ENCODE measurements at places on chromosomes 2 and 18.

DNA sequence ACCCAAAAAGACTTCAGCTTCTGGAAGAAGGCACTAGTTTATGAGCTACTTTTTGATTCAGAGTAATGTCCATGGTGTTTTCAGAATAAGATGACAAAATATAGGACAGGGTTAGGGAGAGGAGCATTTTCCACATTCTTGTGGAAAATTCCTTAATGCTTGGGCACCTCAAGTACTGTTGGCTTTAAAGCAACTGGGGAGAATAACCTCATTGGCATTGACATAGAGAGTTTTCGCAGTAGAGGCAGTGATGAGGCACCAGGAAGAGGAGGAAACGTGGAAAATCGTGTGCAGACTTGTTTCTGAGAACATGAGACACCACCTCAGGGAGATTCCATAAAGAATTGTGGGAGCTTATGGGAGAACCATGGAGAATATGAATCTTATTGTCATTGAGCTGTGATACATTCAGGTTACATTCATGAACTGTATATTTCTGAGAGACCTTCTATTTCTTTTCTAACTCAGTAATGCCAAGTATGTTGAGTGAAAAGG, 929.0 kb upstream of the NRXN1 start:
- no peak for DNase-seq

DNA sequence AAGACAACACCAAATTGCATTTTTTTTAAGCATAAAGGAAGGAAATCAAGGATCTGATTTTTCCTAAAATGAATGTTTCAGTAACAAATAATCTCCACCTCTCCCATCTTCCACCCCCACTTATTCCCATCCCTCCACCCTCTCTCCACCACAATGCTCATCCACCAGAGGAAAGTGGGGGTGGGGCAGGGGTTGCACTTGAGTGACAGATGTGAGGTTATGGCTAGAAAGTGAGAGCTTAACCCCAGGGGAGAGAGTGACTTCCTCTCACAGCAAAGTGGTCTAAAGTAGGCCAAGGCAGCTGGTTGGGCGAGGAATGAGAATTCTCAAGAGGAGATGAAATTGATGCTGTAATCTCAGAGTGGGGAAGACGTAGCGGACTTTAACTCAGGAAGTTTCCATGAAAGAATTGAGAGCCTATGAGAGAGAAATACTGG, 104.7 kb downstream of the HNRNPLL start:
- no peak for DNase-seq

DNA sequence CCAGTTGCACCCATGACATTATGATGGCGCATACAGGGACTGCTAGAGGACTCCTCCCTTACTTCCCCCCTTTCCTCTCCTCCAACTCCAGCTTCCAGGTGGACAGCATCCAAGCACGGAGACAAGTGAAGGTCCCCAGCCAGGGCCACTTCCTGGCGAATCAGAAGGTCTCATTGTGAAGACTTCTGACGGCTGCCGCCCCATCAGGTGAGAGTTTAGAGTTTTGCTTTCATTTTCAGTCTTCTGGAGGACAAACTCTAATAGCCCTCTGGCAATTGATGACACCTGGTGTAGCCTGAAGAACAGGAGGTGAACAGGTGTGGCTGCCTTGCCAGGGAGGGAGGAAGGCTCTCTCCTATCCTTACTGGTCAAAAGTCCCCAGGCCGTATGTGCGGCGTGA, 77.3 kb upstream of the KCNH7 start:
- no peak for DNase-seq

GRCh38 chr2:21821672-21822227, 698.0 kb downstream of the TDRD15 start:
- no peak for DNase-seq

GRCh38 chr2:216851486-216852090, 8.3 kb downstream of the TNP1 start:
- DNase-seq: no peak

GRCh38 chr2:9052821-9053533, 49.5 kb upstream of the MBOAT2 start:
- DNase-seq: no peak

GRCh38 chr2:237121321-237121720, 35.6 kb downstream of the COPS8 start:
- no peak for DNase-seq

DNA sequence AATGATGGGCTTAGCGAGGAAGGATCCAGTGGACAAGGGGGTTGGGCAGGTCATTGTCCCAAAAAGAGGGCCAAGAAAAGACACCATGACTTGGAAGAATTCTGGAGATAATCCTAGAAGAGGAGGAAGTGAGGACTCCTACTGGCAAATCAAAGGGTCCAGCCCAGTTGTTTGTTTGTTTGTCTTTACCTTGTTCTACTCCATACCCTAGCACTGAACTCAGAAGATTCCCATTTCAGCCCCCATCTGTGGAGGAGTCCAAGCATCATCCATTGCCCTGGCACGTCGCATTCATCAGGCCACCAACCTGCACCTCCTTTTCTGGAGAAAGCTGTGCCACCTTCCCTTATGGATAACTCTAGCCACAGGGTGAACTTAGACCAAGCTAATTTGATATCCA, 326.2 kb downstream of the EN1 start:
- no peak for DNase-seq

DNA sequence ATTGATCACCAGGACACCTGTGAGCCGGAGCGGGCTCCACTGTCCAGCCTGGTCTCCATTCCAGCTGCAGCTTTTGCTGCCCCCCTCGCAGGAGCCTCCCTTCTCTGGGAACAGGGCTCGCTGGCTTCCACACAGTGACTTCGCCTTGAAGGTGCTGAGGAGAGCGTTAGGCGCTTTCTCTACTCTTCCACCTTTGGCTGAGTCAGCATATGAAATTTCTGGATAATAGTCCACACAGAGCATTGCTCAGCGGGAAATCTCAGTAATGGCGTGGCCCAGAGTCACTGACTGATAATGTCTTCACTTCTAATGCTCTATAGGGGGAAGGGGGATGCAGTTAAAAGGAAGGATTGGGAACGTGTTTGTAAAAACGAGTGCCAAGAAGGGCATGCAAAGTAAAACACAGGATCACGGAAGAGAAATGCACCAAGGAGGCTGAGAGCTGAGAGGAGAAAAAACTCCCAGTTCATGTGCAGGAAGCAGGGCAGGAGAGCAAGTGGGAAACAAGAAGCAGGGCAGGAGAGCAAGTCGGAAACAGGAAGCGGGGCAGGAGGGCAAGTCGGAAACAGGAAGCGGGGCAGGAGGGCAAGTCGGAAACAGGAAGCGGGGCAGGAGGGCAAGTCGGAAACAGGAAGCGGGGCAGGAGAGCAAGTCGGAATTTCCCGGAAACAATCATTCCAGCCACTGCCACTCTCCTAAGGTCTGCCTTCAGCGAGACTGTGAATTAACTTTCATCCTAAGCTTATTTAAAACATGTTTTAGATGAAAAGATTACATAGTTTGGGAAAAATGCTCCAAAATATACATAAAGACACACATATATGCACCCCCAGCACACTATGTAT, 77.7 kb downstream of the MYT1L start:
- no peak for DNase-seq

DNA sequence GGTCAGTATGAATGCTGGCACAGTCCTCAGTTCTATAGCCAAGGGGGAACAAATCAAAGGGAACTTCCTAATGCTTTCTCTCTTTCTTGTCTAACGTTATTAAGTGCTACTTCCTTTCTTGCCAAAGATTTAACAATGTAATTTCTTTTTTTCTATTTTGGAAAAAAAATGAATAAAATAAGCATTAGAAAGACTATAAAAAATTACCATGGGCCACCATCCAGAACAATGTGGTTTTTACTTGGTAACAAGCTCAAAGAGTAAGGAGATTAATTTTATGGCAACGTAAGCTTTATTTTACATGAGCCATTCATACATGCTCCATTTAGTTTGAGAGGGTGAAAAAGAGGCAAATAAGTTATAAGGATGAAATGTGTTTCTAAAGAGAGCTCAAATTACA, 40.1 kb downstream of the SERPINE2 start:
- DNase-seq: no peak

GRCh38 chr2:96344011-96344410, 8.4 kb downstream of the NCAPH start:
- peak; percentile 85 for DNase-seq

DNA sequence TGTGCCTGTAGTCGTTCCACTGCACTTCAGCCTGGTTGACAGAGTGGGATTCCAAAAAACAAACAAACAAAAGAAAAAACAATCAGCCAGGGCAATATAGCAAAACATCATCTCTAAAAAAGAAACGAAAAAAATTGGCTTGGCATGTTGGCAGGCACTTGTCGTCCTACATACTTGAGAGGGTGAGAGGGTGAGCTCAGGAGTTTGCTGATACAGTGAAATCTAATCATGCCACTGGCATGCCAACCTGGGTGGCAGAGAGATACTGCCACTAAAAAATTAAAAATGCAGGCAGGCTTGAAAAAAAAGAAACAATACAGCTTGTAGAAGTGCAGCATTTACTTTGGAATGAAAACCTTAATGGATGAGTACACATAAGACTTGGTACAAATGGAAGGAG, 282.9 kb upstream of the RGPD4 start:
- no peak for DNase-seq

Data from pons (tissue), 1 donor.